ENCODE measurements at places on chromosomes 2 and 18.

GRCh38 chr2:159968279-159968900 is 94.0 kb downstream of the PLA2R1 start:
- no peak for DNase-seq

- peak; percentile 72 for DNase-seq
Observed at GRCh38 chr2:42770288-42771131, 6.6 kb upstream of the OXER1 start.

DNA sequence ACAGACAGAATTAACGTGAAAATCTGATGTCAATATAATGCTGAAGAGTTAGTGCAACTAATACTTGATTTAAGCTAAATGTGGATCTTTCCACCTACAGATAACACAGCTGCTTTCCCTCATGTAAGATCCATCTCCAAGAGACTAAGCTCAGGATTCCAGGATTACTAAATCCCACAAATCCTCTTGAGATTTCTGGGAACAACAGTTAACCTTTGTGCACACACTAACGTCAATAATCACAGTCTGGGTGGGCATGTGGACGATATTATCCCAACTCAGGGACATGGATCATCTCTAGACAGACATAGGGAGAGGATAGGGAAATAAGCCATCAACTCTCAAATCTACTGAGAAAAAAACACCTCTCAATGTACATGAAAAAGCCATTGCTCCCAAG is 432.6 kb downstream of the SATB2 start:
- no peak for DNase-seq

DNA sequence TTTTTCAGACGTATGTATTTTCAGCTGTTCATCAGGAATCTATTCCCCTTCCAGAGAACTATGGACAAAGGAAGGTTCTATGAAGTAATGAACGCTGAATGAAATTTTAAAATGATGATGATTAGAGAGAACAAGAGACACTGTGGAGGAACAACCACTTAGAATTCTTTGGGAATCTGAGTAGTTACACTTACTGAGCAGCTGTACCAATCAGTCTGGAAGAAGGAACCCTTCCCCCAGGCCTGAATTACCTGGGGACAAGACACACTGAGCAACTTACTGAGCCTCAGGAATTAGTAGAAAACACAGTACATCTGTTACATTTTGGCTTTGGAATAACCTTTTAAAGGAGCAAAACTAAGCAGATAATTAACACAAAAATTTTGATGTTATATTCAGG is 1.9 kb downstream of the MSTN start:
- DNase-seq = no peak

DNA sequence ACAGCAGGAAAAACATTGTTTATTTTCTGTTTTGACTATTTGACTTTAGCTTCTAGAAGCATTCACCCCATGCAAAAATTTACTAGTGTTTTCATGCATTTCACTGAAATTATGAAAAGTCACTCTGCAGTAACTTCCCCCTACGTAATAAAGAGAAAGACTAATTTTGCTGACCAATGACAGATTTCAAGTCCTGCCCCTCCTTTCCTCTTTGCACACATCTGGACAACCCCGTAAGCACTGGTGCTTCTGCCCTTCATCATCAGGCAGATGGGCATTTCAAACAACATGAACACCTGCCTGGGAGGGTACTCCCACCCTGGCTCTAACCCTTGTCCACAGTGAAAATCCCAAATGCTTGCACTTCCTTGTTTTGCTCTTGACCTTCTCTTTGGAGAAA is 815.0 kb upstream of the ID2 start:
- DNase-seq = no peak
